Osteocyte (in vitro differentiated cells): ENCODE measurements at places on chromosomes 5 and 9.

GRCh38 chr9:22354699-22355384 lies 91.8 kb upstream of the DMRTA1 start:
- DNase-seq, result no peak

GRCh38 chr9:85484235-85484634 lies 257.5 kb downstream of the AGTPBP1 start:
- DNase-seq, result no peak

DNA sequence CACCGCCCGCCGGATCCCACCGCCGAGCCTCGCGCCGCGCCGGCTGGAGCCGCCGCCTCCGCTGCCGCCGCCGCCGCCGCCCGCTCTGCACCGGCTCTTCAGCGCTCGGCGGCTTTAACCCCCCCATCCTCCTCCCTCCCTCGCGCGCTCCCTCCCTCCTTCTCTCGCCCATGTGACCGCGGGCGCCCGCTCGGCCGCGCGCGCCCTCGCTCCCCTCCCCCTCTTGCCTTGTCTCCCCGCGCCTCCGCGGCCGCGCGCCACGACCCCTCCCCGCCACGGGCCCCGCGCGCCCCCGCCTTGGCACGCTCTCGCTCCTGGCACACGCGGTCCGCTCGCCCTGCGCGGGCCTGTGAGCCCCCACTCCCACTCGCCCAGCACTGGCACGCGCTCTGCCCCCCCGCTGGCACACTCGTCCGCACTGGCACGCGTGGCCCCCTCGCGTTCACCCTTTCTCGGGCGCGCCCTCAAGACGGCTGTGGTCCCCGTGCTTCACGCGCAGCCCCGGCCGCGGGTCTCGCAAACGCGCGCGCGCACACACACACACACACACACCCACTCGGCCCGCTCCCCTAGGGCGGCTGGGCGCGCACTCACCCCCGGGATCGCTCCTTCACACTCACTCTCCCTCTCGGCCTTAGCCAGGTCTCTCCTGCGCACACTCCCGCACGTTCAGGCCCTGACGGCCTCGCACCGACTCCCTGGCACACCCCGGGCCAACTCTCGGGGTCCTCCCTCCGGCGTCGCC lies at the start of gene CNTFR:
Gene CNTFR, minus strand, starts transcription at position 89 of the 745 bp plus-strand sequence. CDS start 20,743 bp downstream, outside the sequence.
- DNase-seq, result no peak

GRCh38 chr9:34572628-34573027 lies 16.9 kb downstream of the CNTFR start:
- no peak for DNase-seq

GRCh38 chr5:173721601-173722232 lies 105.3 kb upstream of the BOD1 start:
- DNase-seq, result no peak

DNA sequence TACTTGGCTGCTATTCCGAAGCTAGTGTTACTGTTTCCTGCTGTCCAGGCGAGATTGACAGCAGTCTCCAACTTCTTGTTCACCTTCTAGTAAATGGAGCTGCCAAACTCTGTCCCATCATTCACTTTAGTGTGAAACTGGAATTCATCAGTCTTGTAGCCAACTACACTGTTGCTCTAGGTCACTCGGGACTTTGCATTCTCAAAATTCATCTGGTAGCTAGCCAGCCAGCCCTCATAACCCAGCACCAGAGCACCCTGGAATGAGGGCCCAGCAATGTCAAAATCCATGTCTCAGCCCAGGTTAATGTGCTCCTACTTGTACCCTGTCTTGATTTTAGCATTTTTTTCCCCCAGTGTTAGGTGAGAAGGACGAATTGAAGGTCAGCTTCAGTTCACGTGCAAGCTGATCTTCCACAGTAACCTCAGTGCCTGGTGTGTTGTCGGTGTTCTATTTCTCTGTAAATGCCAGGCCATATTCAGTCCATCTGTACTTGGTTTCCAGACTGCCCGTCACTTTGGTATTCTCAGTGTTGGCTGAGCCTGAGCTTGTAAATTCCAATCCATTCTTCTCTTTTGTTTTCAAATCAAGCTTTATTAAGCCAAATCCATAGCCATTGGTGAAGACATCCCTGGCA lies 28.9 kb downstream of the ZNF169 start:
- no peak for DNase-seq

- no peak for DNase-seq
These were observed 415.2 kb upstream of the TRPC7 start for GRCh38 chr5:136780518-136780917.

GRCh38 chr5:153460421-153460820 lies 30.0 kb upstream of the GRIA1 start:
- DNase-seq, result no peak

GRCh38 chr5:137072361-137073115 lies 426.6 kb downstream of the SPOCK1 start:
- DNase-seq, result no peak

DNA sequence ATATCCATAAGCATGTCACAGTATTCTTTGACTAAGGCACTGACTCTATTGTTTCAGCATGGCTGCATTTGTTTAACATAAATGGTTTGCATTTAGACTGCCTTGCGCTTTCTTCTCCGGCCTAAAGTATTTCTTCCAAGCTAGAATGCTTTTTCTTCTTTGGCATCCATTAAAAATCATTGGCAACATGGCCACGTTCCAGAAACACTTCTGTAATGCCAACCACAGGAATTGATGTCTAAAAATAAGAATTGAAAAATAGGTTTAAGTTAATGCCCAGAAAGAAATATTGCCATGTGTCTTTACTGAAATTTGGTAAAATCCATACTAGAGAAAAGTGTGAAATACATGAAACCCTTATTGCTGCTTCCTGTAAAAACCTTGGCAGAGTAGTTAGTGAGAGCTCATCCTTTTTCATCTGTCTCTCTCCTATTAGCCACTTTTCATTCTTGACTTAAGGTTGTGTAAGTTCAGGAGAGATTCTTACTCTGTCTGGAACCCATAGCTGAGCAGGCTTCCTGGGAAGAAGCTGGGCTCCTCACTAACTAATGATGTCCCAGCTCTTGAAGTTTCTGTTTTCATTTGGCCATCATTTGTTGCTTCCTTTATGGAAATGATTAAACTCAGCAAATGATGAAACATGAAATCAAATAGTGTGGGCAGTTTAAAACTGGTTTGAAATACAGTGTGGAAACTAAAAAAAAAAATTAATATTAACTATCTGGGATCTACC lies 58.2 kb upstream of the RPS23 start:
- DNase-seq, result no peak

- DNase-seq, result no peak
These were observed 197.0 kb downstream of the AOPEP start for GRCh38 chr9:94923326-94924089.
